ENCODE measurements at places on chromosomes 4 and X.
A peak's percentile ranks its signal among the peaks of the same experiment; 100 is the strongest.

GRCh38 chr4:146105464-146105863 lies 70.1 kb upstream of the LSM6 start:
- no peak for DNase-seq

DNA sequence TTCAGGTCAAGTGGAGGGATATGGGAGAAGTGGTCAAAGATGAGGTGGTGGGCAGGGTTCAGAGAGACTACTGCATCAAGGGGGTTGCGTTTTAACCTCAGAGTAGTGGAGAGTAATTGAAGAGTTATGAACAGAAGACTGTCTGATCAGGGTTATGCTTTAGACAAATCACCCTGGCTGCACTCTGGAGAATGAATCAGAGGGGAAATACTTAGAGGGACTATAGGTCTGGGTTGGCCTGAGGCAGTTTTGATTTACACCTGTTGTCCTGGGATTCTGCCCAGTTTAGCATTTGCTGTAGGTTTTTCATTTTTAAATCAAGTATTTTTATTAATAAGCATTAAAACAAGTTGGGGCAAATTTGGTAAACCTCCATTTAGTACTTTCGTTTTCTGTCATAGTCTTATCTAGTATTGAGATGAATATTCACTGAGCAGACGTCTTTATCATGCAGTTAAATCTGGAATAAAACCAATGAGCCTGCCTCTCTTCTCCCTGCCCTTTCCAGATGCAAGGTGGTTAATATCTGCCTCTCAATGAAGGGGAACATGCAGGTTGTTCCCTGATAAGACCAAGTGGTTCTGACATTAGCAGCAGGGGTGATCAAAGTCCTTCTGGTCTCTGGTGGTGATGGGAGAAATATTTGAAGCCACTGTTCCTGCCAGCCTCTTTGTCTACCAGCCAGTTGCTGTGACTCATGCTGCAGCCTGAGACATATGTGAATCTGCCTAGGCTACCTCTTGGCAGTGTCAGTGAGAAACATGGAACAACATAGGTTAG lies 116.0 kb upstream of the RPS6KA3 start:
- DNase-seq: no peak

DNA sequence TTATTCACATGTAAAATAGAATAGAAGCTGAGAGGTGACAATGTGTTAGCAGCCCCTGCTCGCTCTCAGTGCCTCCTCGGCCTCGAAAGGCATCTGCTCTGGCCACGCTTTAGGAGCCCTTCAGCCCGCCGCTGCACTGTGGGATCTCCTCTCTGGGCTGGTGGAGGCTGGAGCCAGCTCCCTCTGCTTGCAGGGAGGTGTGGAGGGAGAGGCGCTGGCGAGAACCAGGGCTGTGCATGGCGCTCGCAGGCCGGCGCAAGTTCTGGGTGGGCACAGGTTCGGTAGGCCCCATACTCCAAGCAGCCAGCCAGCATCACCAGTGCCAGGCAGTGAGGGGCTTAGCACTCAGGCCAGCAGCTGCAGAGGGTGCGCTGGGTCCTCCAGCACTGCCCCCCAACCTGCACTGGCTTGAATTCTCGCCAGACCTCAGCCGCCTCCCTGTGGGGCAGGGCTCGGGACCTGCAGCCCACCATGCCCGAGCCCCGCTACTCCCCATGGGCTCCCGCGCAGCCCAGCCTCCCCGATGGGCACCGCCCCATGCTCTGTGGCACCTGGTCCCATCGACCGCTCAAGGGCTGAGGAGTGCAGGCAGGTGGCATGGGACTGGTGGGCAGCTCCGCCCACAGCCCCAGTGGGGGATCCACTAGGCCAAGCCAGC lies 1346.7 kb upstream of the IGFBP7 start:
- DNase-seq: no peak

DNA sequence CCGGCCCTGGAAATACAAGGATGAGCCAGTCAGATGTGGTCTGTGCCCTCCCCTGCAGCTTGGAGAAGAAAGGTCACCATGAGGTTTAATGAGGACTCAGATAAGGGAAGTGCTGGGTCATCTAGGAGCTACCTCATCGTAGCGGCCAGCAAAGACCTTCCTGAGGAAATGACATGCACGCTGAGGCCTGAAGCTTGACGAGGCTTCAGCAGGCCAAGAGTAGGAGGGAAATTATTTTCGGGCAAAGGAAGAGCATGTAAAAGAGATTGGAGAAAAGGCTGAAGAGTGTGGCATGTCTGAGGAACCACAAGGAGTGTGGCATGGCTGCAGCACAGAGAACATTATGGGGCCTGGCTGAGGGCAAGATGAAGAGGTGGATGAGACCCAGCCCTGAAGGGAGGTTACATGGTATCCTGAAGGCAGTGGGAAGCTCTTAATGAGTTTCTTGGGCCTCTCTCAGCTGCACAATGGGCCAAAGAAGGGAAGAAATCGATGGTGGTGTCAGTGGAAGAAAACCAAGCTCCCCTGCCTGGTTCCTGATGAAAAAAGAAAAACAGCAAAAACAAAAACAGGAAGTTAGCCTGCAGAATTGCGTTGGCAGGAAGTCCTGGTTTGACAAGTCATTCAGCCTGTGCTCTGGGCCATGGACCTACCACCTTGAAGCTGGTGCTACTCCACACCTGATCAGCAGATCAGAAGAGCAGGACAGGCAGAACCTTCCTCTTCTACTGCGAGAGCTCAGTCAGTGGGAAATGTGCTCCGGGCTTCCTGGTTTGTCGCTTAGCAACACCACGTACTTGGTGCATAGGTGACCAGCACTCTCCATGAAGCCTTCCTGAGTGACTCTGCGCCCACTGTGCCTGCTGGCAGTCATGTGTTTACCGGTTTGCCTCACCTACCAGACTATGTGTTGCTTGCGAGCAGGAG lies 134.5 kb upstream of the KLF3 start:
- peak; percentile 69 for DNase-seq

- no peak for DNase-seq
These were observed 30.1 kb downstream of the CYBB start for GRCh38 chrX:37809970-37810369.

- DNase-seq: no peak
These were observed 405.0 kb upstream of the MAGEB18 start for GRCh38 chrX:25733148-25733547.

DNA sequence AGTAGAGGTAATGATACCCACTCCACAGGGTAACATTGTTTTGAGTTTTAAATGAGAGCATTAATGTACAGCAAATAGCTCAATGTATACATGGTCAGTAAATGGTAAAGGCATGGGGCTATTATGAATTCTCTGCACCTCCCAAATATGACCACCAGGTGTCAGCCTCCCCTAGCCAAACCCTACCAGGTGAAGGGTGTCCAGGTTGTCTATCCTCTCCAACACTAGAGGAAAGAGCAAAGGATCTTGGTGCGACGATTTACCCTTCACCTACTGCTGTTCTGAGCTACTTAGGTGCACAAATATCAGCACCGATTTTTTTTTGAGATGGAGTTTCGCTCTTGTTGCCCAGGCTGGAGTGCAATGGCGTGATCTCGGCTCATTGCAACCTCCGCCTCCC lies 26.5 kb upstream of the XIAP start:
- peak; percentile 70 for DNase-seq

GRCh38 chr4:147104768-147105167 lies 159.1 kb upstream of the TTC29 start:
- DNase-seq: no peak

DNA sequence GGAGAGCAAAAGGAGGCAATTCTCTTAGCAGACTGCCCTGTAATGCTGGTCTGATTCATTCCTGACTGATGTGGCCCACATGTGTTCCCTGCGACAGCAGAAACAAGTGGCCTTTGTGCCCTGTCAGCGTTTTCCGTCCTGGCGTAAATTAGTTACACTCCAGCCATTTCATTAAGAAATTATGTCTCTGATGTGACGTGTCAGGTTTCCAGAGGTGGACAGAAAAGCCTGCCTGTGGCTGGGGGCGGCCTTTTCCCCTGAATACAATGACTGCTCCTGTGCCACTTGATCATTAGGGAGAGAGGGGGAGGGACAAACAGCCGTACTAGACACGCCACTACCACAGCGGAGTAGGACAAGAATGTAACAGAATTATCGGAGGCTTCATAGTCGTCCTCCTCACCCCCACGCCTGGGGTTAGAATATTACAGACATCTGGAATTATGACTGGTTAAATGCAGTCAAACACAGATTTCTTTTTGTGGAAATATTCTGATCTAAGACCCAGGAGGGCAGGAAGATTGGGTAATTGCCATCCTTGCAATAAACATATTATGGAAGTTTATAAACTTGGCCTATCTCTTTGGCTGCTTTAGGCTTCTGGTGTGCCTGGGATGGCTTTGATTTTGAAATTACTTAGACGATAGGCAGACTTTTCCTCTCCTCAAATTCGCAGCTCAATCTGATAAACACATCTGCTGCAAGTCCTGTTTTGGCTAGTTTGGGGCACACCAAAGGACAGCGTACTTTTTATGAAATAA lies 146.2 kb upstream of the BCOR start:
- no peak for DNase-seq

- no peak for DNase-seq
These were observed 104.4 kb downstream of the HHIP start for GRCh38 chr4:144750348-144750747.

DNA sequence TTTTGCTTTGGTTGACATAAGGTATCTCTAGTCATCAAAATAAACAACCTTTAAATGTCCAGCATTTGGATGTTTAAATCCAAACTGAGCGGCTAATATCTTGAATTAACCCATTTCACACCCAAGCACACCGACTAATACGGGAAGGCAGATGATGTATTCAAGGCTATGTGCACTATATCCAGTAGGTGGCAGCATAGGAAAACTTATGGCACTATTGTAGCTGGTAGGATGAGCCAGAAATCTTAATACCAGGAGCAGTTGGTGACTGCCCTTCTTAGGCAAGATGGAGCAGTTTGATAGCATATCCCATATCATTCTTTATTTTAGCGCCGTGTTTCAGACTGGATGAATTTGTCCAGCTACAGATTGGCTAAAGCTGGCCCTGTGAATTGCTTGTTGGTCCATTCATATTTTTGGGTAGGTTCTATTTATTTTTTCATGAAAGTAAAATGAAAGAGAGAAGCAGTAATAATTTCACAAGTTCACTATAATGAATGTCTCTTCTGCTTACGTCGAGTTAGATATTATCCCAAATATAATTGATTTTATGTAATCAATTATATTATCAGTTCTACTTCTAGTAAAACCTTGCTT lies 24.4 kb downstream of the UCHL1 start:
- DNase-seq: peak; percentile 59

DNA sequence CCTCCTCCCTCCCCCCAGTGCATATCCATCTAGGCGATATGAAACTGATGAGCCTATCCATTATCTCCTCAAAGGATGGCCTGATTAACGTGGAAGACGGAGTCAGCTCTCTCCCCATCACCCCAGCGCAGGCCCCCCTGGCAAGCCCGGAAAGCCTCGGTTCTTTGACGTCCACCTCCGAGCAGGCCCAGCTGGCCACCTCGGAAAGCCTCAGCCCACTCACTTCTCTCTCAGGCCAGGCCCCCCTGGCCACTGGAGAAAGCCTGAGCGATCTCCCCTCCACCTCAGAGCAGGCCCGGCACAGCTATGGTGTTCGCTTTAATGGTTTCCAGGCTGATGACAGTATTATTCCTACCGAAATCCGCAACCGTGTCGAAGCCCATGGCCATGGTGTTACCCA lies 14.8 kb downstream of the GABRQ start:
- no peak for DNase-seq

GRCh38 chr4:133152330-133152821 lies 3.3 kb downstream of the PCDH10 start:
- no peak for DNase-seq

GRCh38 chrX:63430026-63430425 lies 78.9 kb upstream of the SPIN4 start:
- no peak for DNase-seq

- no peak for DNase-seq
These were observed 18.1 kb downstream of the RNF4 start for GRCh38 chr4:2486981-2487380.

DNA sequence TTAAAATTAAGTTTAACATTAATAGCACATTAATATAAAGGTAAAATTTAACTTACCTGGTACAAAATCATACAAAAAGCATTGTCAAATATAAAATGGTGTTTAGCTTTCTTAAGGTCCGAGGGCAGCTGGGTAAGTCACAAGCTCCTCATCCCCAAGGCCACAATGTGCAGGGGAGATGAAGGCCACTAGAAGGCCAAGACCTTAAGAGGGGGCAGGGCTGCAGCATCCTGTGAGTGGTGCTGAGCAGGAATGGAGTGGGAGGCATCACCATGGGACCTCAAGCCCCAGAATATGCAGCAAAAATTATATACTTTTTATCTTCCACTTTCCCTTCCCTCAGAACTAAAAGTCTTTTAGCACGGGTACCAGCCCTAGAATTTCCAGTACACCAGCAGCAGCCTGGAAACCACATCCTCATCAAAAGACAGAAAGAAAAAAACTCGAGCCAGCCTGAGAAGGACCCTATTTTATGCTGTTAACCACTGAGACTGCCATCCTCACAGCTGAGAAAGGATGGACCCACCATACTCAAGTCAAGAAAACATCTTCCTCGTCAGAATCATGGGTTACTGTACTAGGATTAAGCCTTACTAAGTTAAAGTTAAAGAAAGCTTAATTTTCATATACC lies 13.0 kb upstream of the RHOXF2 start:
- DNase-seq: no peak

DNA sequence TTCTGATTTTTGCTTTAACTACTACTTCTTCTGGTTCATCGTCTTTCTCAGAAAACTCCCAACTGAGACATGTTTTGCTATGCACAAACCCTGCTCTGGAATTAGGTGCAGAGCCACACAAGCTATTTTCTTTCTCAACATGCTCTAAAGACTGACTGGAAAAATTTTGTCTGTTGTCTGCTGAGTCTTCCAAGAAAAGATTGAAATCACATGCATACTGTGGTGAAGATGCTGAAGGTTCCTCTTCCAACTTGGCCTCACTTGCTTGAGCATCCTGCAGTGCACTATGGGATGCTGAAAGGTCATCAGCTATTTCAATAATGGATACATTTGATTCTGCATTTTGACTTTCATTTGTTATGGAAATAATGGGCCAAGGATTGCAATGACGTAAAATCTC lies 24.1 kb downstream of the PIN4 start:
- no peak for DNase-seq

DNA sequence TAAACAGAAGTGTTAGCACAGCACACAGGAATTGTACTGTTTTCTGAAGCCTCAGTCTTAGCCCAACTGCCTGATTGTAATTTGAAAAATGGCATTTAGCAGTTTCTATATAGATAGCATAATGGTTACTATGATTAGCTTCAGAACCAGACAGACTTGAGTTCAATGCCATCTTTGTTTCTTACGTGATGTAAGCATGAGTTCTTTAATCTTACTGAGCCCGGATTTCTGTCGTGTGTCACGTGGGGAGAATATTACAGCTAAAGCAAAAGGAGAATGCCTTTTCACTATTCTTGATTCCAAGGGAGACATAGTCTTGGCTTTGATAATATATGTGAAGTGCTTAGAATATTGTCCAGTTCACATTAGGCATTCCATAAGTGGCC lies 407.3 kb downstream of the STIM2 start:
- DNase-seq: no peak

DNA sequence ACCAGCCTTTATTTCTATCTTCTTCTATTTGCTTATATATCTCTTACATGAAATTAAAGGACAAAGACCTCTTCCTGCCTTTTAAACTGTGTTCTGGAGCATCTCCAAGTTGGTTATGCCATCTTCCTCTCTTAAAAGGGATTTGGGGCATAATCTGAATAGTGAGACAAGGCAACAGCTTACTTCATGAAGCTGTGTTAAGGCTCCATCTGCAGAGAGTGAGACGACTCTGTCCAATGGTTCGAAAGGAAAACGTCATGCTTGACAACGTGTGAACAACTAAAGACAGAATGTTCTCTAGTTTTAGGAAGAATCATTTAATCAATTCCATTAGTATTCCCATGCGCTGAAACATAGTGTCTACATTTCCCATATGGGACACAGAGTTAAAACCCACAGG lies 59.4 kb downstream of the GPM6A start:
- DNase-seq: no peak

Data from hematopoietic multipotent progenitor cell treated with erythropoietin and hydrocortisone succinate and interleukin-3 and kit ligand, for 15 days (in vitro differentiated cells).